ENCODE measurements at places on chromosomes 4 and X.
A peak's percentile ranks its signal among the peaks of the same experiment; 100 is the strongest.

DNA sequence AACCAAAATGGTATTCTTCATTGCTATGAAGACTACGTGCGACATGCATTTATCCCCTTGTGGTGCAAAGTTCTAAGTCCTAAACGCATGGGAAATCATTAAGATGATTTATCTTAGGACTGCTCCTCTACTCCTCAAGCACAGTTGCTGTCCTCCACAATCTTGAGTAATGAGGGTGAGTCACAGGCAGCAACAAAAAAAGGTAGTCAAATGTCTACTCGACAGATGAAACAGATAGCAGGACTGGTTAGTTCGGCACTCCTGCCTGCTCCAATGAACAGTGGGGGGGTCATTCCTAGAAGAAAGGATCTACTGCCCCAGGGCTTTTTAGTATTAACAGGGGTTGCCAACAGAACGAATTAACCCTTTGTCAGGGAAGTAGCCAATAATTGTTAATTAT, 233.7 kb upstream of the FGF13 start:
- no peak for DNase-seq

DNA sequence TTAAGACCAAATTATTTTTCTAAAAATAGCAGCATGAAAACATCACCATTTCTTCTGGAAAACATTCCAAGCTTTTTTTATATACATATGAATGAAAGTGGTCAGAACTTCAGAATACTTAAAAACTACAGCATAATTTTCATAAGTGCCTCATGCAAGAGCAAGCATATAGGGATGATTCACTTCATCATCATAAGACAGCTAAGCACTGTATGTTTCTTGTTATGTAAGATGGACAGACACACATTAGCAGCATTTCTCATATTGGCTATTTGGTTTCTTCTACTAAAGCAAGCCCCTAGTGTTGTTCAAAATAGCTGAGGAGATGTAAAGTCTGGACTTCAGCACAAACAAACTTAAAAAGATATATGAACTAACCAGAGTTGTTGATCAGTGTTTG, 213.1 kb upstream of the NOCT start:
- DNase-seq, result no peak

DNA sequence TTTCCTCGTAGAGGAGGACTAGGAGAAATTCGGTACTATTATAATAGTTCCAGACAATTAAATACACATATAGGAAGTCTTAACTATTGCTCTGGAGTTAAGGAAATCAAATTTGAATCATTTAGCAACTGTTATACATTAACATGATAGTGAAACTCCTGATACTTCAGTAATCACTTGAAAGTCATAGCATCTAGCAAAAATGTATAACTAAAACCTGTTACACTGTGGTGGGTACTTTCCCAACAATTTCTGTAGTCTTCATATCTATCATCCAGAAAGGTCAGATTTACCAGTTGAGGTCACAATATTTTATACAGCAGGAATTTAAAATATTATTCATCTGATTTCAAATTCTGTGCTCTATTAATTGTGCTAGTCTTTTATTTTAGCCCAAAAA, 669.6 kb upstream of the PCDH10 start:
- DNase-seq, result no peak

- peak; percentile 83 for DNase-seq
Observed at GRCh38 chr4:37603070-37603468, 83.1 kb downstream of the RELL1 start.

- DNase-seq, result no peak
Observed at GRCh38 chr4:76745240-76745639, 152.7 kb downstream of the SOWAHB start.

DNA sequence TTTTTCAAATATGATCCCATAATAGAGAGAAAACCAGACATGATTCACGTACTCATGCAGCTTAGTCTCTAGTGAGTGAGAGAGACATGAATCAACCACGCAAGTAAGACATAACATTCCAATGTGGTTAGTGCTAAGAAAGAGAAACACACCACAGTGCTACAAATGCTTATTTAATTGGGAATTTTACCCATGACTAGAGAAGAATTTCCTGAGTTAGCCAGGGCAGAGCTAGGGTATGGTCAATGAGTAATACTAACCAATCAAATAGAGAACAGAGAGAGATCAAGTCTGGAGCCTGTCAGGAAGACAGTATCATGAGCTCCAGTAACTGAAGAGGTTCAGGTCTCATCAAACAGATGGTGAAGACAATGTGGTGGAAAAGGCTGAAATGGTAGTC, 495.2 kb downstream of the PDGFC start:
- no peak for DNase-seq

- no peak for DNase-seq
Observed at GRCh38 chr4:101290654-101291053, 56.7 kb downstream of the PPP3CA start.

- DNase-seq, result no peak
Observed at GRCh38 chrX:153769158-153769864, 5.3 kb downstream of the PLXNB3 start.

GRCh38 chrX:115173181-115173580, 16.0 kb upstream of the RBMXL3 start:
- DNase-seq, result no peak

DNA sequence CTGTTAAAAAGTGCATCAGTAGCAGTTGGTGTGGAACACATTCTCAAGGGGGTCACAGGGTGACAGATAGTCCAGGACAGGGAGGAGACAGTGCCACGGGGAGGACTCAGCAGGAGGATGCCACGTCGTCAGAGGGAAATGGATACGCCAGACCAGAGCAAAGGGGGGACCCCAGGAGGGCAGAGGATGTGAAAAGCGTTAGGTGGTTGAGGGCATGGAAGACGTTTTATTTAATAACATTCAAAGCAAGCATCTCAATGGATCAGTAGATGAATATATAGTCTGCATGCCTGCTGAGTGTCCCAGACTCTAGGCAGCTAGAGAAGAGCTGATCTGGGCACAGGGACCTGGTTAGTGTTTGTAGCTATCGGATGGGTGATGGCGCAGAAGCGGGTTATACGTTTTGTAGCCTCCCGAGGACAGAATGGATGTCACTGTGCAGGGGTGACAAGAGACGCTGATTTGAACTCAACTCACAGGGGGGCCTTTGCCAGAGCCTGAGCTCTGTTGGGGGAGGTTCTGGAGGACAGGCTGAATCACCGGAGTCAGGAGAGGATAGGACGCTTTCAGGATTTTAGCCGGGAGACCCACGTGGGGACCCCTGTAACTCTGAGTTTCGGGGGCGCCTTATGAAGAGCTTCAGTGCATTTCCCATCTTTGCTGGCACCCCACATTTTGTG, 81.3 kb downstream of the STOX2 start:
- no peak for DNase-seq

Data from ecto neural progenitor cell (in vitro differentiated cells).